HCEC 1CT (cell line): ENCODE measurements at places on chromosomes 2 and 18.
A peak's percentile ranks its signal among the peaks of the same experiment; 100 is the strongest.

DNA sequence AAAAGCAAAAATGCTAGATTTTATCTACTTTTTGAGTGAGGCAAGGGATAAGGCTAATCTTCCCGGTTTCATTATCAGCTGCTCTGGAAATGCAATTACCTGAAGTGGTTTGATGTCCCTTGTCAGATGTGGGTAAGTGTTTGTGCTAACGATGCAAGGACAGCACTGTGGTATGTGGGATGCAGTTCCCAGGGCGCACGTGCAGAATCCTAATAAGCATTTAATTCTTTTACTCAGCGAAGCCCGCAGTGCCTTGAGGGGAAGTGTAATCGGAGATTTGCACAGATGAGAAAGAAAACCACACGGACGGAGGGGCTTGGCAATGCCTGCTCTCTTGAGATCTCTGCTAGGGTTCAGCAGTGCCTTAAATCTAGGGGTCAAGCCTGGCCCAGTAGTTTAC lies 108.5 kb upstream of the LYPD6 start:
- no peak for DNase-seq

GRCh38 chr18:77980275-77980674 lies 730.6 kb downstream of the GALR1 start:
- DNase-seq = no peak

GRCh38 chr18:79413426-79413825 lies 17.7 kb downstream of the NFATC1 start:
- DNase-seq = no peak

DNA sequence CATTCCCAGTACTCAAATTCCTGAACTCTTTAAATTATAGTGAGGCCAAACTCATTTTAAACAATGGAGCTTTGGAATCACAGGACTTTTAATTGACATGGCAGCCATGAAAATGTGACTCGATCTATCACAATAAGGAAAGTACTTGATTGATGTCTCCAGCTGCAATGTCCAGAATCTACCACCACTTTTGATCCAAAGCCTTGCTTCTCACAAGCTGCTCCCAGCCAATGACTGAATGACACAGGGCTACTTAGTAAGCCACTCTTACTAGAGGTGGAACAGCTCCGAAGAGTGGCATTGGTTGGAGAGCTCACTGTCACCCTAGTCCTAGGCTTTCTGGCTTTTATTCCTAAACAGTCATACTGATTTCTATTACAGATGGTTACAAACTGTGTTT lies 270.1 kb downstream of the IRS1 start:
- no peak for DNase-seq

- DNase-seq = no peak
Measured at GRCh38 chr2:69453475-69454129, 16.4 kb upstream of the NFU1 start.

DNA sequence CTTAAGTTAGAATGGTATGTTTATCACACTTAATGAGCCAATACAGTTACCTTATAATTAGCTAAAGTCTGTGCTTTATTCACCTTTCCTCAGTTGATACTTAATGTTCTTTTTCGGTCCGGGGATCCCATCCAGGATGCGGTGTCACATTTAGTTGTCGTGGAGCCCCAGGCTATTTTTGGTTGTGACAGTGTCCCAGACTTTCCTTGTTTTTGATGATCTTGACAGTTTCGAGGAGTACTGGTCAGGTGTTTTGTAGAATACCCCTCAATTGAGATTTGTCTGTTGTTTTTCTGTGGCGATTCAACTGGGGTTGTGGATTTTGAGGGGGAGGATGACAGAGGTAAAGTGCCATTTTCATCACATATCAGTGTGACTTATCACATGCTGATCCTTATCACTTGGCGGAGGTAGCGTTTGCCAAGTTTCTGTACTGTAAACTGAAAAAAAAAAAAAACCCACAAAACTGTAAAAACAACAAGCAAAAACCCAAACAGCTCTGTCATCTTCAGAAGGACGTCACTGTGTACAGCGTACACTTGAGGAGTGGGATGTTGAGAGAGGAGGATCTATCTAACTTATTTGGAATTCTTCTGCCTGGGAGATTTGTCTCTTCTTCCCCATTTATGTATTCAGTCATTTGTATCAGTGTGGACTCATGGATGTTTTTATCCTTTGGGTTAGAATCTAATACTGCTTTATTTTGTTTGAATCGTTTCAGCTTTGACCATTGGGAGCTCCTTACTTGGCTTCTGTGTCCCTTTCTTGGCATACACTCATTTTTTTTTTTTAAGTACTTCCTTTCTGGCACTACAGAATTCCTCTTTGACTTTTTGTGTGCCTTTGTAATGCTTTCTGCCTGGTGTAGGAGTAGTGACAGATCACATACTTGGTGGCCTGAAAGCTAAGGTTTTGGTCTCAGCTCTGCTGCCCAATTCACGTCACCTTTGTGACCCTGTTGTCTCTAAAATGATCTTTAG lies 68.1 kb downstream of the FMNL2 start:
- no peak for DNase-seq

GRCh38 chr2:40169430-40169829 lies 282.5 kb downstream of the SLC8A1 start:
- no peak for DNase-seq

GRCh38 chr2:226125176-226125883 lies 674.3 kb downstream of the IRS1 start:
- no peak for DNase-seq

DNA sequence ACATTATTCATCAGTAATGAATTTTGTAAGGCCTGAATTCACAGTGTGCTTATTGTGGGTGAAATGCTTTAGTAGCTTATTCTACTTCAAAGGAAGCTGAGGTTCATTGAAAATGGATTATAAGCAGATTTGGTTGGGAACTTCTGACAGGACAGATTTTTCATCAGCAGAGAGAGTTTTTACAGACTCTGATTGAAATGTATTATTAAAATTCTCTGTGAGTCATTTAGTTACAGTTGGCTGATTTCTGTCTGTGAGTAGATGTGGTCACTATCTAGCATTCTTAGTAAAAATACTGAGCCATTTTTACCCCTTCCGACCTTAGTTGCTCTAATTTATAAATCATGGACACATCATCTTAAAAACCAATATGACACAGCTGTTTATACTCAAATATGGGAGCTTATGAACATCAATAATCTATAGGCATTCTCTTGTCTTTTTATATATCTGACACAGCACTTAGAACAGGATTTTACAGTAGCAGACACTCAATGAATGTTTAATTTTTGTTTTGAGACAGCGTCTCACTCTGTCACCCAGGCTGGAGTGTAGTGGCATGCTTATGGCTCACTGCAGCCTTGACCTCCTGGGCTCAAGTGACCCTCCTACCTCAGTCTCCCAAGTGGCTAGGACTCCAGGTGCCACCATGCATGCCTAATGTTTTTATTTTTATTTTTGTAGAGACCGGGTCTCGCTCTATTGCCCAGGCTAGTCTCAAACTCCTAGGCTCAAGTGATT lies 239.6 kb downstream of the BABAM2 start:
- peak; percentile 45 for DNase-seq

GRCh38 chr18:50933684-50934083 lies 34.2 kb upstream of the ELAC1 start:
- DNase-seq = no peak

DNA sequence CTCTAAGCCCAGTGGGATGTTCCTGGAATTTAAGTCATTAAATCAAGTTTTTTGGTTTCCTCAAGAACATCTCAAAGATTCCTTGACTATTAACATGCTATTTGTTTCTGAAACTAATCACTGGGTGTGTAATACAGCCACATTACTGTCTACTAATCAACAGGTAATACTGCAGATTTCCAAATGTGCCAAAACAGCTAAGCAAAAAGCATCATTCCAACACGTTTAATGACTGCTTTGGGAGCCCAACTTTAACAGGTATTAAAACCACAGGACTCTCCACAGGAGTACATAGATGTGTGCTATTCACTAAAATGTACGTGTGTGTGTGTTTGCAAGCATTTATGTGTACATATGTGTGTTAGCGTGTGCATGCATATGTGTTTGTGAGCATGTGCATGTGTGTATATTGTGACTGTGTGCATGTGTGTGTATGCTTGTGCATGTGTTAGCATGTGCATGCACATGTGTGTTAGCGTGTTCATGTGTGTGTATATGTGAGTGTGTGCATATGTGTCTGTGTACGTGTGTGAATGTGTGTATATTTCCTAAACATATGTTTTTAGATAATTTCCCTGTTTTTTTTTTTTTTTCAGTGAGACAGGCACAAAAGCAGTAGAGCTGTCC lies 80.7 kb downstream of the BCL11A start:
- no peak for DNase-seq

GRCh38 chr2:152297715-152298114 lies 37.3 kb upstream of the FMNL2 start:
- DNase-seq = no peak

DNA sequence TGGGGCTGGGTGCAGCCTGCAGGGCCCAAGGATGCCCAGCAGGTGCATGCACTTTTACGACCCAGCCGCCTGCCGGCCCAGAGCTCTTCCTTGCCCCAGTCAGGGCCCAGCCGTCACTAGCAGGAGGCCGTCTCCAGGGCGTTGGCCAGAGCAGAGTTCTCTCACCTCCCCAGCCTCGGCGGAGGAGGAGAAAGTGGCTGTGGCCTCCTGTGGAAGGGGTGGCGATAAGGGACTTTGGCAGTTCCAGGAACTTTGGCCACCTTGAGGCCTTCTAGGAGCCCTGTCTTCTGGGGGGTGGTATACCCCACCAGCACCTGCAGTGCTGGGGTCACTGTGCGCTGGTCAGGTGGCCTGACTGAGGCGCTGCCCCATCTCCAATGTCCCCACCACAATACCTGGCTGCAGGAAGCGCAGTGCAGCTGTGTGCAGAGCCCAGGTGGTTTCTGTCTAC lies 22.0 kb downstream of the NPPC start:
- no peak for DNase-seq

GRCh38 chr2:8238521-8239230 lies 443.2 kb upstream of the ID2 start:
- no peak for DNase-seq

DNA sequence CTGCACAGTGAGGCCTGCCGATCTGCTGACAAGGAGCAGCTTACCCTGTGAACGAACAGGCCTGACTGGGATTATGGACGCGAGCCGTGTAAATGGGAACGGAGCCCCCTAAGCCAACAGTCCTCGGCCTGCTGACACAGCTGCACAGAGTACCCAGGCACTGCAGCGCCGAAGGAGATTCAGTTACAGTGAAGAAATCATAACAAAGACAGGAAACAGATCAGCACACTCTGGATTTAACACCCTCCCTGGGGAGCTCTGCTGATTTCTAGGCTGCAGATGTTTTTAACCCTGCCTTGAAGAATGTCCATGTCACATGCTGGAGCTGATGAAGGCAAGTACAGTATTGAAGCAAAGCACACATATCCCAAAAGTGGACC lies 43.4 kb downstream of the COLEC12 start:
- peak; percentile 63 for DNase-seq

DNA sequence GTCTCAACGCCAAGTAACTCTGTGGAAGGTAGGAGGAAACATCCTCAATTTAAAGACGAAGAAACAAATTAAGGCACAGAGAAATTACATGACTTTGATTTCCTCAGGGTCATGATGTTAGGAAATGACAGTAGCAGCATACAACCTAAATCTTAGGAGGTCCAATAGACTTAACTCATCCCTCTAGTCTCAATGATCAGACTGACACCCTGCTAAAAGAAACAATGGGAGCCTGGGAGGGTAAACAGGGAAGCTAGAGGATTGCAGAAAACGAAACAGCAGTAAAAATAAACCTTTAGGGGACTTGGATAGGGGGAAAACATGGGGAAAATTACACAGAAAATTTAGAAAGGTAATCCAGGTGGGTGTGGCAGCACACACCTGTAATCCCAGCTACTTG lies 56.0 kb downstream of the ROCK2 start:
- no peak for DNase-seq

GRCh38 chr18:59705145-59705544 lies 7.9 kb upstream of the CCBE1 start:
- no peak for DNase-seq

DNA sequence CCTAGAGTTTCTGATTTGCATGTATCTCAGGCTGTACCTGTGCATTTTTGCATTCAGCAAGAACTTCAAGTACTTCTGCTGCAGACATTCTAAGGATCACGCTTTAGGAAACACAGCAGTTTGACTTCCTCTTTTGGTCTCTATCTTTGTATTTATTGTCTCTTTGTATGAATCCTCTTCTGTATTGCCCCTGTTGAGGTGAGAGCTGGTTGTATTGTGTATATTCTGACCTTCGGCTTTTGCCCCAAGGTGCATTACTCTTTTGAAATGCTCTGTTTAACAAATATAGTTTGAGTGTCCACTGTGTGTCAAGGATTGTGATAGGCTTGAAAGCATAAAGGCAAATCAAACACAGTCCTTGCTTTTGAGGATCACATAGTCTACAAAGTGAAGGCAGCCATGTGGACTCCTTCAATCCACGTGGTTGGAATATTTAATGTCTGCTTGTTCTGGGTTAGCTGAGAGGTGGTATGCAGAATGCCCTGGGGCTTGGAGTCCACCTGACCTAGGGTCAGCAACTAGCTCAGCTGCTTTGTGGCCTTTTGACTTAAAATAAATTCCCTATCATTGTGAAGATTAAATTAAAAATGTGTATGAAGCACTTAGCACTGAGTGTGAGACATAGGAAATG lies 108.1 kb downstream of the LYPD6 start:
- DNase-seq = no peak

DNA sequence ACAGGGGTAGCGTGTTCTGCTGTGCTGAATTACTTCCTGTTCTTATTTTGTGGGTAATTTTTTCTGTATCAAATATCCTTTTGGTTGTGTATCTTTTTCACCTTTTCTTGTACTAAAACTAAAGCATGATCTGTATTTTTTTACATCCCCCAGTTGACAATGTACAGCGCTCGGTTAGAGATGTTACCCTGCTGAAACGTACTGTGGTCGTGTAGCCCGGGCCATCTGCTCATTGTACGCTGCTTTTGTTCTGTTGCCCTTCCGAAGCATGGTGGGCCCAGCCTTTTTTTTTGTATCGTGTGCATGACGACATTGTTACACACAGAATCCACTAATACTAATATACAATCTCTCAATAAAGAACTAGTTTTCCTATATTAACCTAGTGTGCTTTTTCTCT lies 233.1 kb downstream of the HAUS1 start:
- no peak for DNase-seq

- peak; percentile 96 for DNase-seq
Measured at GRCh38 chr18:57780706-57781347, 22.3 kb downstream of the ATP8B1 start.

GRCh38 chr2:218831378-218831990 lies at the start of gene PRKAG3:
PRKAG3 (minus strand) TSS chr2:218831803.
- DNase-seq = no peak

GRCh38 chr2:162697111-162697510 lies 141.5 kb downstream of the KCNH7 start:
- DNase-seq = no peak

GRCh38 chr2:10339647-10340592 lies 37.2 kb downstream of the HPCAL1 start:
- no peak for DNase-seq

DNA sequence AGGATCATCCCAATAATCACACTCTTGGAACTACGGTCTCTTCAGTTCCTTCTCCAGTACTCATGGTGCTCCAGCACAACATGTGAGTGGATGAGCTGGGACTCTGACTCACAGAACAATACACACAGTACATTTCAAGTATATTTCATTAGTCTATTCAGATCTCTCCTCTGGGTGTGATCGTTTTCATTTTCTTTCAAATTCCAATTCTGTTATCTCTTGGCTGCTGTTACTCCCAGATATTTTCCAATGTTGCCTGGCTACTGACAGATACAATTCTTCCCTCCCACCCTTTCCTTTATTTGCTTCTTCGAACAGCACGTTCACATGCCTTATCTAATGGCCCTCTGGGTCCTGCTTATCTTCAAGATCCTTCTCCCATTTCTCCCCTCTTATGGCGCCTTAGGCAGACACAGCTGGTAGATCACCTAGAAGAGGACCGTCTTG lies 216.0 kb downstream of the ACKR3 start:
- DNase-seq = no peak

GRCh38 chr2:9276901-9277451 lies 70.4 kb downstream of the ASAP2 start:
- DNase-seq = no peak
